GOT3 (cell line): ENCODE measurements at places on chromosomes 16 and 17.

DNA sequence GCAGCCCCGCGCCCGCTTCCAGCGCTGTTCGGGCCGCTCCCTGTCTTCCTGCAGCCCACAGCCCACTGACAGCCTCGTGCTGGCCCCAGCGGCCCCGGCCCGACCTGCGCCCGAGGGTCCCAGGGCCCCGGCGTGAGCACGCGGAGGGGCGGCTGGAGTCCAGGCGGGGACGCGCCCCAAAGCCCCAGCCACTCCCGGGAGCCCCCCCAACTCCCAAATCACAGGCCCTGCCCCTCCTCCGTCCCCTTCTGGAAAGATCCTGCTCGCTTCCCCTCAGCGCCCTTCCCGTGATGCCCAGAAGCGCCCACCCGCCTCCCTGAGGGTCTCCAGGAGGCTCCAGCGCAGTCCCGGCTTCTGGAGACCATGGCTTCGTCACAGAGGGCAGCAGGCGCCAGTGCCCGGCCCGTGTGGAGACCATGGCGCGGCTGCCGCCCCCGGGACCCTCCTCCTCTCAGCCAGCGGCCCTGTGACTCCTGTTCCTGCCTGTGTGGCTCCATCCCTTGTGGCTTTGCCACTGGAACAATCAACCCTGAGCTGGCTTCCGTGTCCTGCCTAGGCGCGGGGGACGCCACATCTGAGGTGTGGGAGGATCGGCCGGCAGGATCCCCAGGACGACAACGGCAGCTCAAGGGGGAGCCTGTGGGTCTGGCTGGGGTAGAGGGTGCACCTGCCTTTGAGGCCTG is 3.9 kb downstream of the UTS2R start:
- DNase-seq: no peak

- DNase-seq: no peak
These were observed 9.2 kb downstream of the CFAP97D1 start for GRCh38 chr17:43789482-43789881.

DNA sequence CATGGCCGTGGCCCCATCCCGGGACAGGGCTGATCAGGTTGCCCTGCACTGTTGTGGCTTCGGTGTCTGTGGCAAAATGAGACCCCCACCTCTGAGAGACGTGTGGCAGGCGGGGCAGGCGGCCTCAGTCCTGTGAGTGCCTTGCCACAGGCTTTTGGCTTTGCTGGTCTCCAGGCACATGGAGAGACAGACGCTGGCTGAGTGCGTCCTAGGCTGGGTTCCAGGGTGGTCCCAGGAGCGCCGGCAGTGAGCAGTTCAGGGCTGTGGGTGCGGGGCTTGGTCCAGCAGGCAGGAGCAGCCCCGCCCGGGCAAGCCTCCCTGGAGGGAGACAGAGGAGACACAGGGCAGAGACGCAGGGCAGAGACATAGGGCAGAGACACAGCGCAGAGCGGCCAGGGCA is 29.2 kb downstream of the SOX8 start:
- DNase-seq: no peak

- DNase-seq: no peak
These were observed 6.5 kb downstream of the PRSS27 start for GRCh38 chr16:2713523-2713922.

GRCh38 chr17:42472709-42473521 is 14.2 kb downstream of the ATP6V0A1 start:
- DNase-seq: no peak

GRCh38 chr16:15686287-15686686 is 36.2 kb downstream of the NDE1 start:
- no peak for DNase-seq

- no peak for DNase-seq
These were observed 191.1 kb upstream of the TBX2 start for GRCh38 chr17:61208301-61209105.

DNA sequence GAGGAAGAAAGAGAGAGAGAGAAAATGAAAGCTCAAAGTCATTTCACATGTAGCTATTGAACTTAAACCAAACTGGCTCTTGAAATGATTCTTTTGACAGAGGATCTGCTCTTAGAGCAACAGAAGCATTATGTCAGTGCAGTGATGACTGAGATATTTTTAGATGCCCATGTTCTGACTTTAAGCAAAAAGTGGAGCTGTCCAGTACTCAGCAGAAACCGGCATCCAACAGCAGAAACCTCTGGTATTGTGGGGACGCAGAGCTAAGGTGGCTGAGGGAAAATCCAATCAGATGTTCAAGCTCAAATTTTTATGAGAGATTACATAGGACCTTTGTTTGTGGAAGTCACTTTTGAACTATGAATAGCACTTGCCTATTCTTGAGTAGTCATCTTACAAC is 69.8 kb upstream of the ANKFN1 start:
- DNase-seq: no peak

DNA sequence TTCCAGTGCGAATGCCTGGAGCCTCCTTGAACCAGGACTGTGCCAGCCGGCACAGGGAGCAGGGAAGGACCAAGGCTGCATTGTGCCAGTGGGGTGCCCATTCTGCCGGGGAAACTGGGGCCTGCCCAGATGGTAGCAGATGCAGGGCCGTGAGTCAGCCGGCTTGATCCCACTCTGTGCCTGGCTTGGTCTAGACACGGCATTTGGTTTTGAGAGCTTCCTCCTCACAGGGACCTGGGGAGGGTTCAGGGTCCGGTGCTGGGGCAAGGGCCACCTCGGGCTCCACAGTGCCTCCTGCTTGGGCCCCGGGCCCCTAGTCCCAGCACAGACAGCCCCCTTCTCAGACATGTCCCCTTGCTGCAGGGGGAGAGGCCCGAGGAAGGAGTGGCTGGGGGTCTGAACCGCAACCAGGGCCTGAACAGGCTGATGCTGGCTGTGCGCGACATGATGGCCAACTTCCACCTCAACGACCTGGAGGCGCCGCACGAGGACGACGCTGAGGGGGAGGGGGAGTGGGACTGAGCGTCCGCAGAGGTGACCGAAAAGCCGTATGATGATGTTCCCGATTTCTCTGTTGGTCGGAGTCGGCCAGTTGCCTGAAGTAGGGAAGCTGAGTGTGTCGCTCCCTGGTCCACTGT is 7.8 kb upstream of the MC1R start:
- no peak for DNase-seq

GRCh38 chr17:44400226-44400847 is 10.9 kb upstream of the ITGA2B start:
- no peak for DNase-seq

DNA sequence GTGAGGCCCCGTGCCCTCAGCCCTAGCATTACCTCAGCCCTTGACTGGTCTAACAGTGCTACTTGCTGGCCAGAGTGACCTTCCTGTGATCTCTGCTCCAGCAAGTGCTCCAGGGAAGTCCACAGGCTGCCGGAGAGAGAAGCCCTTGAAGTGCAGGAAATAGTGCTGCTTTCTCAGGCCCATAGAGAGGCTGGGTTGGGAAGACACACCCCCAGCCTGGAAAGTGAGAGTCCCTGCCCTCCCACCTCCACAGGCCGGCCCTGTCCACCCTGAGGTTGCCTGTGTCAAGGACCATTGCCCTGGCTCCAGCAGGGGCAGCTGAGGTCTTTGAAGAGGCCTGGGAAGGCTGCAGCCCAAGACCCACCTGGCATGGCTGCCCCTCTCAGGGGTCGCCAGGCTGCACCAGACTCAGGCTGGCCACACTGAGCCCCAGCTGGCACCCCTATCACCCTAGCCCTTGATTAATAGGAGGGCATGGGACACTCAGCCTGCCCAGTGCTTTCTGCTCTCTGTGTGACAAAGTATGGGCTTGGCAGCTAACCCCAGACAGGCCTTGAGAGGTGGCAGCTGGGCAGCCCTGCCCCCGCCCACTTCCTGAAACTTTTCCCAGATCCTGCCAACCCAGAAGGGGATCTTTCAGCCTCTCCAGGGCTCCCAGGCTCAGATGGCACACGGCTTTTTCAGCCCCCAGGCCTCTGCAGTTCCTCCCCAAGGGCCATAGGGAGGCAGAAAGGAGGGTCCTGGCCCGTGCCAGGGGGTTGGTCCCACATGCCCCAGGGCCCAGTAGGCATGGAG is 21.7 kb downstream of the ATP6V0D1 start:
- DNase-seq: no peak

GRCh38 chr17:193841-194806 is 12.7 kb upstream of the DOC2B start:
- DNase-seq: no peak

DNA sequence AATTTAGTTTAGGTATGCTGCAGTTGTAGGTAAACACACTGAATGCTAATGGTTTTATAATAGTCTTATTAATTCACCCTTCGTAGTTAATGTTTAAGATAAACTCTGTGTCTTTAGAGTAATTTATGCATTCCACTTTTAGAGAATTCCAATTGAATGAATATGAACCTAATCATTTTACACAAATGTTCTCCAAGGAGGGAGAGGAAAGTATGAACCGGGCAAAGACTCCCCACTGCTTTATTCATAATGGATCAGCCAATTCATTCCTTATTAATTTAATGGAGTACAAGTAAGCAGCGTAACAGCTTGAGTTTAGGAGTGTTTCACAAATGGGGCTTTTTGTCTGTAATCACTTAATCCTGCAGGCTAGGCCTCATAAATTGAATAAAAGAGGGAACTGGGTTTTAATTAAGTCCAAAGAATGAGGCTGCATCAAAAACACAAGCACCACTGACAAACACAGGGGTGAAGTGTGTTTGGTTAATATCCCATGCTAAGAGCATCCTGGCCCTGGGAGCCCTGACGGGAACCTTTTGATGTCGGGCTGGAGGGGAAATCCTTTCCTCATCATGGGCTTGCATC is 375.7 kb upstream of the DYNLRB2 start:
- no peak for DNase-seq

- no peak for DNase-seq
These were observed 39.9 kb downstream of the SNX29 start for GRCh38 chr16:12016291-12016947.

- no peak for DNase-seq
These were observed 37.7 kb upstream of the IRF8 start for GRCh38 chr16:85861095-85861825.

GRCh38 chr17:62591333-62591732 is 36.1 kb upstream of the MRC2 start:
- no peak for DNase-seq

DNA sequence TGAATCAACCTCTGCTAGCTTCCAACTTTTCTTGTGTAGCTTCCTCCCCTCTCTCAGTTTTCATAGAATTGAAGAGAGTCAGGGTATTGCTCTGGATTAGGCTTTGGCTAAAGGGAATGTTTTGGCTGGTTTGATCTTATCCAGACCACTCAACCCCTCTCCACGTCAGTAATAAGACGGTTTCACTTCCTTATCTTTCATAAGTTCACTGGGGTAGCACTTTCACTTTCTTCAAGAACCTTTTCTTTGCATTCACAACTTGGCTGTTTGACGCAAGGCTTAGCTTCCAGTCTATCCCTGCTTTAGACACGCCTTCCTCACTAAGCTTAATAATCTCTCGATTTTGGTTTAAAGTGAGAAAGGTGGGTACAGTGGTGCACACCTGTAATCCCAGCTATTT is 29.7 kb upstream of the OR1A2 start:
- DNase-seq: no peak

GRCh38 chr17:78351449-78352006 is 8.3 kb downstream of the SOCS3 start:
- DNase-seq: peak; percentile 71

DNA sequence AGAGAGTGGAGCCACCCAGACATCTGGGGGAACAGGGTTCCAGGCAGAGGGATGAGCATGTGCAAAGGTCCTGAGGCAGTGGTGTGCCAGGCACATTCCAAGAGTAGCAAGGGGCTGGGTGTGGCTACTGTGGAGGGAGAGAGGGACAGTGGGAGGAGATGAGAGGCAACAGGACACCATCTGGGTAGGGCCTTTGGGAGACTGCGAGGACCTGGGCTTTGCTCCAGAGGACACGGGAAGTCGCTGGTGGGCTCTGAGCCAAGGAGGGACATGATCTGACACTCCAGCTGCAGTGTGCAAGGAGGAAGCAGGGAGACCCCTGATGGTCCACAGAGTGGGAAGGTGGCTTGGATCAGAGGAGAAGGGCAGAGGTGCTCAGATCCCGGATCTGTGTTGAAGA is 56.7 kb upstream of the MED9 start:
- DNase-seq: no peak

DNA sequence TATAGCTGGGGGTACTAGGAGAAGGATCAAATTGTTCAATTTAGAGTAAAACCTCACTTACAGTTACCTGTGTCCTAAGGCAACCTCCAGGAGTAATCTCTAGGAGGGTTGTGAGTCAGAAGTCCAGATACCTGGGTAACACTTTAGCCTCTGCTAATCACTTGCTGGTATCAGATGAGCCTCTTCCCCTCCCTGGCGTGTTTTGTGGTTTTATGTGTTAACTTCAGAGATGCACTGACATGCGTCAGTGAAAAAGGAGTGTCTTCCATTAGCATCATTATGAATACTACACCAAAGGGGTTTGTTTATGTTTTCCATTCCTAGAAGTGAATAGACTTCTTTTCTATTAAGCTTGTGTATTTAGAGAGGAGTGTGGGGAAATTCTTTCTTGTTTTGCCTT is 208.2 kb downstream of the FTO start:
- DNase-seq: no peak

- no peak for DNase-seq
These were observed 2.9 kb downstream of the PLD6 start for GRCh38 chr17:17203173-17203730.
